ENCODE measurements at places on chromosomes 6 and 20.
A peak's percentile ranks its signal among the peaks of the same experiment; 100 is the strongest.

- DNase-seq: no peak
Measured at GRCh38 chr20:29878281-29878741, 1379.2 kb upstream of the DEFB115 start.

DNA sequence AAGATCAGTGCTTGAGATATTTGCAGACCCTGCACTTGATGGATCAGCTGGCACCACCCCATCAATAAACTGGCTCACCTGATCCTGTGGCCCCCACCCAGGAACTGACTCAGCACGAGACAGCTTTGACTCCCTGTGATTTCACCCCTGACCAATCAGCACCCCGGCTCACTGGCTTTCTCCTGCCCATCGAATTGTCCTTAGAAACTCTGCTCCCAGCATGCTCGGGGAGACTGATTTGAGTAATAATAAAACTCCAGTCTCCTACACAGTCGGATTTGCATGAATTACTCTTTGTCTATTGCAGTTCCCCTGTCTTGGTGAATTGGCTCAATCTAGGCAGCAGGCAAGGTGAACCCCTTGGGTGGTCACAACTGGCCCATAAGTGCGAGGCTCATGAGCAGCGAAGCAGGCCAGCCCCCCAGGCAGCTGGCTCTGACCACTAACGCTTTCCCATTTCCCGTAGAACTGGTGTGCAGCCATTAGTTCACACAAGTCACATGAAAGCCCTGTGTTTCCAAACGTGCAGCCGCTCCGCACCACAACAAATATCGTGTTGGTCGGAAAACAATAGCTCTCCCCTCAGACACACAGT, 79.6 kb downstream of the RSPH3 start:
- no peak for DNase-seq

- no peak for DNase-seq
Measured at GRCh38 chr6:17475606-17476244, 82.3 kb downstream of the CAP2 start.

DNA sequence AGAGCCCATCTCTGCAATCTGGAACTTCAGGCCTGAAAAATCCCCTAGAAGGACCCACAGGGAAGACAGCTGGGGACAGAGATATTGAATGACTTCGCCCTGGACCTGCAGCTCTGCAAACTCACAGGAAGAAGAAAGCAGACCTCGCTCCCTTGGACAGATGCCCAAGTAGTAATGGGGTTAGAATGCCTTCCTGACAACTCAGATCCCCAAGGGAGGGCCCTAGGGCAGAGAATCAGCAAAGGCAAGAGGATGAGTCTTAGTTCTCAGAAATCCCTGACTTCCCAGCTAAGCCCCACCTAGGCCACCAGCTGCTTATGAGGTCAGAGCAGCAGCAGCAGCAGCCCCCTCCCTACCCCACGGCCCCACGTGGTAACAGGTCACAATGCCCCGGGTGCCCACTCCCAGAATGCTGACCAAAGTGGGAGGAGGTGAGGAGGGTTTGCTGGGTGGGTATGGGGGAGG, at the start of gene C20orf141:
TSS of gene C20orf141 (plus strand) at position 401 of the 465 bp plus-strand sequence. CDS start 198 bp downstream, outside the sequence.
- peak; percentile 85 for DNase-seq

DNA sequence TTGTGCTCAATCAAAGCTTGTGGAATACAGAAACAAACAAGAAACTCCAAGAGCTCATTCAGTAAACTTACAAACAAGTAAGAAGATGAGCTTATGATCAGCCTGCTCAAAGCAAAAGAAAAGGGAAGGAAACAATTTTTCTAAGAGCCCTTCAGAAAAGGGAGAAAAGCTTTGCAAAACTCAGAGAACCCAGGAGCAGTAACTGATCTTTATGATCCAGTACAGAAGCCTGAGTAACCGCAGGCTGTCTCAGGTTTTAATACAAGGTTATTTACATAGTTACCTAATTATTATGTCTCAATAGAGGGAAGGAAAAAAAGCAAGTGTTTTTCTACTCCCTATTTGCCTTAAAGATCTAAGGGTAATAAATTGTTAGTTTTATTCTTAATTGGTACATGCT, 226.5 kb downstream of the MAFB start:
- DNase-seq: no peak

DNA sequence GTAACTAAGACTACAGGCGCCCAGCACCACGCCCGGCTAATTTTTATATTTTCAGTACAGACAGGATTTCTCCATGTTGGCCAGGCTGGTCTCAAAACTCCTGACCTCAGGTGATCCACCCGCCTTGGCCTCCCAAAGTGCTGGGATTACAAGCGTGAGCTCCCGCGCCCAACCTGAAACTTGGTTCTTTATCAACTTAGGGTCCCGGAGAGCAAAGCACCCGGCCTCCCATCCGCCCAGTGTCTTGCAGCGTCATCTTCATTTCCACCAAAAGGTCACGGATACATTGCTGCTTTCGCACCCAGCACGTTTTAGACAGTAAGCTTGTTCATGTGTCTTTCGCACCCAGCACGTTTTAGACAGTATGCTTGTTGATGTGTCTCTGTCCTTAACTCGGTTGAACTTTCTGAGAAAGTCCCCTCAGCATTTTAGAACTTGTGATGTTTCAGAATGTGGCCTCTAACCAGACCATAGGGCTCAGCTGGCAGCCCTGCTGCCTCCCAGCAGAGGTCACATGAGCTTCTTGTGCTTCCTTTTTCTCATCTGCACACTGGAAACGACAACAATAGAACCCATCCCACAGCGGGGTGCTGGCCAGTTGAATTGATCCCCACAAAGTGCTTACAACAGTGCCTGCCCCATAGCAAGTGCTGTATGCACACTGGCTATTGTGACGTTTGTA, 48.8 kb downstream of the PRR18 start:
- no peak for DNase-seq

DNA sequence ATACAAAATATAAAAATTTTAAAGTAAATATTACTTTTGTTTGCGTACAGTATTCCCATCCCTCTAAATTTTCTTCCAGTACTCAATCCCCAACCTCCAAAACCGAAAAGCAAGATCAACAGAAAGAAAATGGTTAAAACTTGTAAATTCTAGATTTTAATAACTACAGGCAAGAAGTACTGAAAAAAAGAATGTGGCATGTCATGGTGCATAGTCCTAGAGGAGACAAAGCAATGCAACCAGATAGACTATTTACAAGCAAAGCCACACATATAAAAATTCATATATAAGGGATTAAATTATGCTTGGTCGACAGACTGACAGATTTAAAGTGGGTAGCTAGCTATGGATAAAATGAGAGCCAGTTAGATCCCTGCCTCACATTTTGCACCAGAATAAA, 56.5 kb upstream of the HFE start:
- DNase-seq: no peak

All from kidney epithelial cell (primary cell).